ENCODE measurements at places on chromosomes 1 and 21.

DNA sequence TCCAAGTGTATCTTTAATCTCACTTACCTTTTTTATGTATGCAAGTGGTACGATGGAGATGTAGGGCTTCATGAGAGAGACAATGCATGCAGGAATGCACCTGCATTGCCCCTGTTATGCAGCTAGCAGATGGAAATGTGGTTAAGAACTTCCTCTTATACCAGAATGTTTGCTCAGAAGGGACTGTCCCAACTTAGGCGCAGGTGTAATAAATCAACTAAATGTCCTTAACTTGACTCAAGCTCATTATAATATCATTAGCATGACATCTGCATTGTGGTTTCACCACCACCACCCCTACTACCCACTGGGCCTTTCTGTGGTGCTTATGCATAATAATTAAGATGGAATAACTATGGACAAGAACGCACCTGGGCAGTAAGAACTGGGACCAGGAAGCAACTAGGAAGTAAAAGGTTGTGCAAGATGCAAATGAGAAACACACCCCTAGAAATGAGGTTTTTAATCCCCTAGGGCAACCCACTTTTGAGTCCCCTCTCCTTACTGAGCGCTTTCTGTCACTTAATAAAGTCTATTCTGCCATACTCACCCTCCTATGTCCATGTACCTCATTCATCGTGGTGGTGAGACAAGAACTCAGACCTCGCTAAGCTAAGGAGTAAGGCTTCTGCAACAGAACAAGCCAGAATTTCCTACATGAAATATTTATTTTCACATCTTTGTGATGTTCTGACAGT, 1103.3 kb upstream of the B3GALT2 start:
- peak; percentile 26 for DNase-seq

- no peak for DNase-seq
Measured at GRCh38 chr1:71630073-71630472, 549.2 kb upstream of the ZRANB2 start.

- no peak for DNase-seq
Measured at GRCh38 chr1:93450321-93450720, 2.4 kb downstream of the FNBP1L start.

GRCh38 chr21:15259824-15260223, 195.0 kb upstream of the NRIP1 start:
- DNase-seq = no peak

- no peak for DNase-seq
Measured at GRCh38 chr1:223755992-223756775, 43.8 kb downstream of the CAPN2 start.

DNA sequence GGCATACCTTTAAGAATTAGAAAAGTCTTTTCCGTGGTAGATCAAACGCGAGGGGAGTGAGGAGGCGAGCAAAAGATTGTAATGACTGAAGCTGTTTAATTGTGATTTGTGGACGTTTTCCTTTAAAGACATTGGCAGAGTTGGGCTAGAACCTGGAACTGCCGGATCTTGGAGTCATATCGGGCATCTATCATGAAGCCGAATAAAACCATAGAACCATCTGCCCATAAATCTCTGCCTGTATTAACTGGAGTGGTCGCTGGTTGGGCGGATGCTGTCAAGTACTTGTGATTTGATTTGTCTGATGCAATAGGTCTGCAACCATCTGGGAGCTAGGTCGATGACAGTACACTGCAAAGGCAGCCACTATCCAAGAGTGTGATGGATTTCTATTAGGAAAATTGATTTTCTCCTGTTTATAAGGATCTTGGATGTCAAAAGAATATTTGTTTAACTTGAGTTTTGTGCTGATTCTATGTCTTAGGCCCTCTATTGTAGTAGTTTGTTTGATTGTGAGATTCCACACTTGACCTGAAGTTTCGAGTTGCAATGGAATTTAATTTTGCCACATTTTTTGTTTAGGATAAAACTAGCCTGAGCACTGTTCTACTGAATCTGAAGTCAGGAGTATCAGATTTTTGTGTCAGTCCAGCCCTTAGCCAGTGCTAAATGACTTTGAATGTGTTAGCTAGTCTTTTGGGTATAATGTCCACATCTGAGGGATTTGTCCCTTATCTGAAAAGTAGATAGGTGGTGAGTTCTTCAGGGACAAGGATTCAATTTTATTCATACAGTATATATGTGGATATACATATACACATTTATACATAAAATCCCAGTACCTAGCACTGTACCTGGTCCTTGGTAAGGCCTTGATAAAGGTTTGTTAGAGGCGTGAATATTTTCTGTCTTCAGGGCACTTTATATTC, 1.2 kb downstream of the SARS1 start:
- DNase-seq = no peak

GRCh38 chr21:14523234-14523633, 22.9 kb downstream of the SAMSN1 start:
- no peak for DNase-seq

DNA sequence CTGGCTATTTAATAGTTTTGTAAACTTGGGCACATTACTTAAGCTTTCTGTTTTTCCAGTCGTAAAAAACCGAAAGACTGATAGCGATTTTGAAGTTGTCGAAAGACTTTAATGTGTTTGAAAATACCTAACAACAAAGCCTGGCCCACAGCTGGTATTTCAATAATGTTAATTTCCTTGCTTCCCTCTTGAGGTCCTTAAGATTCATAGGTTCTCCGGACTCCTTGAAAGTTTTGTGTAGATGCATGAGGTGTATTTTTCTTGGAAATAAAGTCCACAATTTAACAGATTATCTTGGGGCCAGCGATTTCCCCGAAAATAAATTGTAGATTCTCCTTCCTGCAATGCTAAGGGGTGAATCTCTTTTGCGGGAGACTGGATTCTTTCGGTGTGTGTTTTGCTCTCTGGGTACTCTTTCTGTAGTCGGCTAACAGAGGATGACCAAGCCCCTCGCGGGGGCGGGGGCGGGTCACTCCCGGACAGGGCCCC, 735 bp upstream of the YTHDF2 start:
- no peak for DNase-seq

DNA sequence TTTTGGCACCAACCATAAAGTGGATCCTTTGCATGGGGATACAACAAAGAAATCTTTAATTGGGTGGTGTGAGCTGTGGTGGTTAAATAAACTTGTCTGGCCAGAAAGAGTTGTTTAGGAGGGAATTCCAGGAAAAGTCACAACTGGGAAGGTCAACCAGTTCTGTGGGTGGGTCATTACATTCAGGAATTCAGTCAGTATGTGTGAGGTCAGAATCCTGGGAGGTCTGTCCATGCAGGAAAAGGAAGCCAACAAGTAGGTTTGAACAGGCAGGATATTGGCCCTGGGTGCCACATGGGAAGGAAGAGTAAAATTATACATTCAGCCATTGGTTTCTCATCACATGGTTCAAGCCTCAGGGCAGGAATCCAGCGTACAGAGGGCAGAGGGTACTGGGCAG, 162.3 kb upstream of the ADAMTS5 start:
- DNase-seq = no peak

GRCh38 chr1:203488539-203488938, 5.4 kb upstream of the OPTC start:
- no peak for DNase-seq
